ENCODE measurements at places on chromosomes 2 and 18.

GRCh38 chr2:58480141-58480540, 239.0 kb upstream of the FANCL start:
- no peak for DNase-seq

DNA sequence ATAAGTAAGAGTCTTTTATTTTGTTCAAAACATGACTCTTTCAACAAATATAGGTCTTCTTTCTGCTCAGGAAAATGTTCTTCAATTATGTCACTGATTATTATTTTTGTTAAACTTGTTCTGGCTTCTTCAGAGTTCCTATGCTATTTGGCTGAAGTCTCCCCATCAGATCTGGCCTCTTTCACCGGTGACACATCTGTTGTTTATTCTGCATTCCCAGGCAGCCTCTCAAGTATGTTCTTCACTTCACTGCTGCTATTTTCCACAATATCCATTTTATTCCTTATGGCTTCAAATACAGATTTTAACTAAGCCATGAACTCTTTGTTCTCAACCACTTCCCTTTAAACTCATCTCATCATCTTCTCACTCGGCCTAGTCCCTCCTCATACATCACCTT, 45.7 kb downstream of the HDAC4 start:
- DNase-seq, result no peak

DNA sequence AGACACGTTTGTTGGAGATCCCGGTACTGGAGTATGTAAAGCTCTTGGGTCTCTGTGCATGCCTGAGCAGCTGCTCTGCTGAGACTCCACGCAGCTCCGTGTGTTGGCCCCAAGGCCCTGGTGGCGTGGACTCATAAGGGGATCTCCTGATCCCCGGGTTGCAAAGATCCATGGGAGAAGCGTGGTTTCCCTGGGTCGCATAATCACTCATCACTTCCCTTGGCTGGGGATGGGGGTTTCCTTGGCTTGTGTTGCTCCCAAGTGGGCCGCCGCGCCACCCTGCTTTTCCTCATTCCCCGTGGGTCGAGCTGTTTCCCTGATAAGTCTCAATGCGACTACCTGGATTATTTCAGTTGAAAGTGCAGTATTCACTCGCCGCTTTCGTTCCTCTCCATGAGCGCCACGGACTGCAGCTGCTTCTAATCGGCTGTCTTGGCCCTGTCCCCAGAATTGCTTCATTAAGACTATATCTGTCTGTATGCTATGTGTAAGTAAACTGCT, 76.0 kb downstream of the EPC2 start:
- DNase-seq, result peak; percentile 2

- DNase-seq, result no peak
Observed at GRCh38 chr2:31131871-31132270, 6.4 kb downstream of the GALNT14 start.

DNA sequence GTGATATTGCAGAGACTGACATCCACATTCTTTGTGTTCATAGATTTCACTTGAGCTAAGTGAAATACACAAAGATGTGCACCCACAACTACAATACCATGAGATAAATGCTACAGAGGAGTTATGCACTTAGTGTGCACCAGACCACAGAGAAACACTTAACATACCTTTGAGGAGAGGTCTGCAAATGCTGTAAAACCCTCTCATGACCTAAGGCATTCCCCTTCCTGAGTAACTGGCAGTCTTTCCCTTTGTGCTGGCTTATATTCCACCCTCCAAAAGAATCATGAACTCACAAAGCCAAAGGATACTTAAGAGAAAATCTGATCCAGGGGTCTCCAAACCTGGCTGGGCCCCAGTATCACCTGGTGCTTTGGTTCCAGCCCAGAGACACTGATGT, 16.2 kb downstream of the NXPH2 start:
- DNase-seq, result no peak

DNA sequence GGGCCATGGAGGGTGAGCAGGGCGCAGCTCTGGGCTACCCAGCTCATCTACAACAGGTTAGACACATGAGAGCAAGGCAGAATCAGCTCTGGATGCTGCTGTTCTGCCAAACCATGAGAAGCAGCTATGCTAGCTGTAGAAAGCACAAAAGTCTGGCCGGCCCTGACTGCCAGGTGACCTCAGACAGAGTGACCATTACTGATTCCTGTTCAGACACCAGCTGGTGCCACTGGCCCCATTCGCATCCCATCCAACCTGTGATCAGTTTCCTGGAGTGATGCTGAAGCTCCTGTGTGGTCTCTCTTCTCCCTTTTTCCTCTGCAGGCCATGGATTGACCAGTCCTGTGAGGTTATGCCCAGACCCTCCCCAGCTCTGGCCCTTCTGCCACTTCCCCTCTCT, 14.3 kb downstream of the RBMS1 start:
- no peak for DNase-seq

DNA sequence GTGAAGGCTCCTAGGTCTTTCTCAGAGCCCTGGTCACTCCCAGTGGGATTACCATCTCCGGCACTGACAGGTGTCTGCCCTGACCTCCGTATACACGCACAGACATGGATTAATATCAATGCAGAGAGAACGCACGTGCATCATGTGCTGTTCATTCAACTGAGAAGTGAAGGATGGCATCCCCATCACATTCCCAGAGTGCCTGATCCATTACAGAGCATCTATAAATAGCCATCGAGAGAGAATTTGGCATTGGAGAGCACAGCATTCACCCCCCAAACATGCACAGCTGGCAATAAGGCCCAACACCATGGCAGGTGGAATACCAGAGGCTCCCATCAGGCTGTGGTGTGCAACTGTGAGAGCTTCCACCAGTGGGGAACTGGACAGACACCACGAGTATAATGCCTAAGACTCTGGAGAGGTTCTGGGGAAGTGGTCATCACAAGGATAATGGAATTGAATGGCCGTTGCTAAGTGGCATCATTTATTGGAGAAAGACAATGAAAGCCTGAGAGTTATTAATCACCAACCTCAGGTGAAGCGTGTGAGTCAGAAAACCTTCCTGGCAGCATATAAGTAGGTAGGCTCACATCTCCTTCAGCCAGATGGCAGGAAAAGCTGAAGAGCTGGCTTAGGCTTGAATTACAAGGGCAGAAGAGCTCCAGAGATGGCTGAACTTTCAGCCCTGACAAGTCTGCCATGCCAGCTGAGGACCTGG, 244.5 kb upstream of the ID2 start:
- no peak for DNase-seq

DNA sequence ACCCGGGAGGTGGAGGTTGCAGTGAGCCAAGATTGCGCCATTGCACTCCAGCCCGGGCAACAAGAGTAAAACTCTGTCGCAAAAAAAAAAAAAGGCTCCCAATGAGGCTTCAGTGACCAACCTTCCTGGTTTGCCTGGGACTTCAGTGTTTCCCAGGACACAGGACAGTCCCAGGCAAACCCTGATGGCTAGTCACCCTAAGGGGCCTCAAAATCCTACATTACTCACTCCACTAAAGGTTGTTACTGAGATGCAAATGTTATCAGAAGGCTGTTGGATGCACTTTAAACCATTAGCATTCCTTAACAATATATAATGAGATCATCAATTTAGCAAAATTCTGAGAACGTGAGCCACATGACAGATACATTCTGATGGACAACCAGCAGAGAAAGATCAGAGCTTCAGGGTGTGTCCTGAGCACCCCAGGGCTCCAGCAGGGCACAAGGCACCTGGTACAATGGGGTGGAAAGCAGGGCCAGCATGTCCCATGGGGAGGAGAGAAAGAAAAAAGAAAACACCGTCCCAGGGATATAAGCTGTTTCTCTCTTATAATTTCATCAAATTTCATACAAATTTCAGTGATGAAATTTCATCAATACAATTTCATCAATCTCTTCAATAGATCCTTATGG, 118.1 kb upstream of the ARL5A start:
- peak; percentile 47 for DNase-seq

- no peak for DNase-seq
Observed at GRCh38 chr2:65030476-65031332, 25.5 kb upstream of the CEP68 start.

DNA sequence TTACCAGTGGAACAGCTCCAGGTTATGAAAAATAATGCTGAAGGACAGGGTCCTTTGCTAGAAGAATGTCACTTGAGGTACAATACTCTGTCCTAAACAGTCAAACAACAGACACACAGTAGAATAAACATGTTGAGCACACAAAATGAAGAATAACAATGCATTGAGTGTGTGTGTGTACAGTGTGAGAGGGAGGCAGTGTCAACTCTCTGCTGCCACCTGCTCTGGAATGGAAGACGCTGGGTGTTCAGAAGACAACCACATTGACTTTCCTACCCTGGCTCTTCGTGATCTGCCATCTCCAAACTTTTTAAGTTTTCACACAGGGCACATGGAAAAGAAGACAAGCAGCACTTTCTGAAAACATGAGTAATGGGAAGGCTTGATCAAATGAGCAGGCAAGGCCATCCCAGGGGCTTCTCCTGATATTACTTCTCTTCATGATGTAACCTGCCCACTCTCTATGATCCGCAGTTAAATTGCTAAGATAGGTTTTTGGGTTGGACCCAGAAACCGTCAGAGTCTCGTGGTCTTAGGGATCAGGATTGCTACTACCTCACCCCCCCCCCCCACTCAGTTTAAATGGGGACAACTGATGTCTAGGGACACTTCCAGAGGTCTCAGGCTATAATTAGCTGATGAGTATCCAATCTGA, 533.2 kb upstream of the TNP1 start:
- no peak for DNase-seq

- DNase-seq, result no peak
Observed at GRCh38 chr18:69936191-69936558, 11.5 kb downstream of the CD226 start.

DNA sequence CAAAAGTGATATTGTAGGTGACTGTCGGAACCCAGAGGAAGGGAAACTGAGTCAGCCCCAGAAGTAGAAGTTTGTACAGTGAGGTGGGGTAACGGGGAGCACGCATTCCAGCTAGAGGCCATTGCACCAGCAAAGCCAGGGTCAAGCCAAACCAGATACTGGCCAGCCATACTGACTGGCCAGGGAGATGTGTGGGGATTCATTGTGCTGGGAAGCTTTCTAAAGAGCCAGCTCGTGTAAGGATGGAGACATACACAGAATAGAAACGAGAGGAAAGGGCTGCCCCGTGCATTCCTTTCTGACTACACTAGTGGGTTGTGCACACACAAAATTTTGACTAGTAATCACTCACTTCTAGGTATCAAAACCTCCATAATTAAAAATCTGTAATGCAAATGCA, 175.3 kb upstream of the PID1 start:
- DNase-seq, result no peak

GRCh38 chr18:3450012-3450798, at the start of gene TGIF1:
TSS of gene TGIF1 (plus strand) at chr18:3450172. CDS start at chr18:3450490, 318 bp downstream.
- peak; percentile 67 for DNase-seq

DNA sequence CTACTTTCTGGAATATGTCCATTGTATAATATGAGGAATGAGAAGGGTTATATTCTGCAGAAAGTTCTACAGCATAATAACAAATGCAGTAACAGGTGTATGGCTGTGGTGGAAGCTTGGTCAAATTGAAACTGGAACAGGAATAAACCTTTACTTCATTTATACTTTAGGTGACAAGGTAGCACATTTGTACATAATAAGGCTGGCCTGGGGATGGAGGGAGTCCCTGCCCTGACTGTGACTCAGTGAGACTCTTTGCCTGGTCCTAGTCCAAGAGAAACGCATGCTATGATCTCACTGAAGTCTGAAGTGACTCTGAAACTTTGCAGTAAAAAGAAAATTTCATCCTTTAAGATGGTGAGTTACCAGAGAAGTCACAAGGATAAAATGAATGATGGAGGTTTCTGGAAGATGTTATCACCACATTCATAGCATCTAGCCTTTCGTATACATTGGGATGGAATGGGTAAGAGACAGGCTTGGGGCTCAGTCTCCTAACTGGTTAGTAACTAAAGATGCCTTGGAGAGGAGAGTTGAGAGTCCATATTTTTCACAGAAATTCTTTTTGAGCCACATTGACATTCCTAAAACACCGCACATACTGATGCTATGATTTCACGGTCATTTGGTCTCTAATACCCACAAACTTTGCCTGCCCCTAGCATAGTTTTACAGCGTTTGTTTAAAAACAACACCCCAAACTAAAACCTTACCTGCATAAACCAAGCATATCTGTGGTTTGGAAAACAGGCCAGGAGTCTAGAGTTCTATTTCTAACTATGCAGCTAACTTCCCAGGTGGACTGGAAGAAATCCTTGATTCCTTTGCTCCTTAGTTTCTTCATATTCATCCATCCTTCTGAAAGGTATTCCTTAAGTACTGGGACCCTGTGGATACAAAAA, 42.4 kb upstream of the NABP1 start:
- DNase-seq, result no peak

- no peak for DNase-seq
Observed at GRCh38 chr2:69224512-69224837, 162.6 kb downstream of the GFPT1 start.

DNA sequence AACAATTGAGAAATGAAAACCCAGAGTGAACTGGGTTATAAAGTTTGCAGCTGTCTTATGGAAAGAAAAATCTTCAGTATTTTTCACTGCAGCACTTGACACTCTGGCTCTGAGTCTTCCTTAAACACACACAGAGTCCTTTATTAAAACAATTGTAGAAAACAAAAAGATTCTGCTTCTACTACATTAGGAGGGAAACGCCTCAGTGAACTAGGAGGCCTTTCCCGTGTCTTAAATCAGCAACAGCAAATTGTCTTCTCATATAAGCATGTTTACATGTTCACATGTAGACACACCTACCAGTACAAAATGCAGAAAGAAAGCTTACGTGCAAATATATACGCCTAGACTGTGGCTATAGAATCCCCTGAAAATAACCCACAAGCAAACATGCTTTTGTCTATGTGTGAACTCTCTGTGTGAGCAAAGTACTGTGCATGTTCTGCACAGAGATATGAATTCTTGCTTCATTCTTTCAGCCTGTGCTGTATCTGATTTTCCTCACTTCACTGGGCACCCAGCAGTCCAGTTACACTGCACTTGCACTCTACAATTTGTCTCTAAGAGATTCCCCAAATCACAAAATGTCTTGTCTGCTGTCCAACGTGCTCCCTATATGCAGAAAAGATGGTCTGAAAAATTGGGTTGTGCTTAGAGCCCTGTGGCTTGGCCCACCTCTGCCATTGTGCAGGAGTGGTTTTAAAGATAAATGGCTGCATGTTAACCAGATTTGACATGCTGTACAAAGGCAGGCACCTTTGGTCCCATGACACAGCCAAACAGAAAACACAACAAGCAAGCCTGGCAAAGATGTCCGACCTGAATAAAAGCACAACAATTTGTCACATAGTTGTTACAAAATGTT, 24.5 kb downstream of the ZEB2 start:
- peak; percentile 37 for DNase-seq

GRCh38 chr2:11566383-11566782, 32.5 kb downstream of the GREB1 start:
- no peak for DNase-seq

GRCh38 chr2:225465827-225466226, 66.3 kb downstream of the NYAP2 start:
- DNase-seq, result no peak

DNA sequence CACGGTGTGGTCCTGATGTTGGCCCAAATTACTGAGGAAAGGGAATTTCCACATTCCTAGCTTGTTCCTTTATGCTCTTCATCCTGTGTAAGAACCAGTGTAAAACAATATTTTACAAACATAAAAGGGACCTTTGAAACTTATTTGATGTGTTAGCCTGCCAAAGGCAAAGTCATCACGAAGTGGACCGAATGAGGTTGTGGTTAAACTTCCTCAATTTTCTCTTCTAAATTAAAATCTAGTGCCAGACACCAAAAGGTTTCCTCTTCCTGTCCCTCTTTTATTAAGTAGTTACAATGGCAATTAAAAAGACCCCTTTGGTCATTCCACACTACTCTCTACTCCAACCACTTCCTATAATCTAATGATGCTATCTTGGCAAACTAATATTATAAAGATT, 279.8 kb downstream of the AFF3 start:
- no peak for DNase-seq
